Activated CD4-positive, alpha-beta T cell treated with anti-CD3 and anti-CD28 coated beads, Interleukin-2, amount 50 U/mL, for 1 hour (primary cell): ENCODE measurements at places on chromosomes 4 and X.

DNA sequence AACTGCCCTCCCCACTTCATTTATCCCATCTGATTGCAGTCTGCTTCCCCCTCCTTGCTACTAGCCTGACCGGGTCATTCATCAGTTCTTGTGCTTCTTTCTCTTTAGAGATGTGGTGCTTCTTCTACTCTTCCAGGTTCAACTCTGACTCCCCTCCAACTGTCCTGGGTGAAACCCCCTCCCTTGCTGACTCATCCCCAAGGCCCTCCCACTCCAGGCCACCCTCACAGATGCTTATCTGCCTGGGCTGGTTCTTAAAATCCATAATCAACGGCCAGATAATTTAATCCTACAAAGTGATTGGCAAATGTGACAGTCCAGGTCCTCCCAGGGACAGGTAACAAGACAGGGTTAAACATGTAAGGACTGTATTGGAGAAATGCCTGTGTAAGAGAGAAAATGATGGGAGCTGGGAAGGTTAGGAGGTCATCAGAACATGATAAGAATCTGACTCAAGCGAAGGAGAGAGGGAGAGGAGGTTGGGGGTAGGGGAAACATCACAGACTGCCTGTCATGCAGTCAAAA, 182.8 kb upstream of the C1QTNF7 start:
- no peak for DNase-seq

GRCh38 chrX:55056820-55057674, 17.8 kb upstream of the PAGE2B start:
- peak; percentile 14 for DNase-seq

DNA sequence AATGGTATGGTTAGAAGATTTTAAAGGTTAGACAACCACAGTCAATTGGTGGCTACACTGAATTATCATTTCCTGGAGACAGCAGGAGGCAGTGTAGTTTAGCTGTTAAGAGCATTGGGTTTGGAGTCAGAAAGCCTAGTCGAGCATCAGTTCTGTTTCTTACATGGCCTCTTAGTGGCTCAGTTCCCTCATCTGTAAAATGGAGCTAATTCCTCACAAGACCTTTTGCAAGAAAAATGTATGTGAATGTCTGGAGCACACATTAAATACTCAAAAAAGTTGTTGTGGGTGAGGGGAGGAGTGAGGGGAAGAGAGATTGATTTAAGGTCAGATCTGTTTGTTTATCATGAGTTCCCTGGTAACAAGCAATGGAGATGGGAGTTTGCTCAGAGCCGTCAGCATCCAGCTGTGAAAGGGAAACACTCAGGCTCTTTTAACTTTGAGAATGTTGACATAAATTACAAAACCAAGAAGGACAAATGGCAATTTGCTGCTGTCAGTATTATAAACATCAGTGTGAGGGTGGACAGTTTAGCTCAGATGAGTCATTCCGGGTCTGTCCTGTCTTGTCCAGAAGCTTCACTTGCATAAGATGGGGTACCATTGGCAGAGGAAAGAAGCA, 98.2 kb upstream of the PGRMC2 start:
- DNase-seq, result no peak

DNA sequence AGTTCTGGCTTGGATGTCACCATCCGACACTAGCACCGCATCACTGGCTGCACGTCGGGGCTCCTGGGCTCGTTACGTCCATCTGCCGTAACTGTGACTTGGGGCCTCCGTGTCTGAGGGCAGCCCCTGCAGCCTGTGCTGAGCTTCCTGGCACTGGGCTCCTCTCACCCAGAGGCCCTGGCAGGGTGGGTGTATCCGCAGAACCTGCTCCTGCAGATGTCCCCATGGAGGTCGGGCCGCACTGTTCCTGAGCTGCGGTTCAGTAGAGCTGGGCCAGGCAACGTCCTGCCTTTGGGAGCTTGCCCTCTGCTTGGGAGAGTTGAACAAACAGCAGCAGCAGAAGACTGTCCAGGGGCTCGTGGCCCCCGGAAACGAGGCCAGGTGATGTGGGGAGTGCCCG, 71.4 kb downstream of the RGS12 start:
- no peak for DNase-seq

GRCh38 chrX:134024686-134025377, 39.4 kb upstream of the GPC3 start:
- DNase-seq, result no peak

GRCh38 chr4:25878676-25879075, 15.9 kb upstream of the SEL1L3 start:
- no peak for DNase-seq

DNA sequence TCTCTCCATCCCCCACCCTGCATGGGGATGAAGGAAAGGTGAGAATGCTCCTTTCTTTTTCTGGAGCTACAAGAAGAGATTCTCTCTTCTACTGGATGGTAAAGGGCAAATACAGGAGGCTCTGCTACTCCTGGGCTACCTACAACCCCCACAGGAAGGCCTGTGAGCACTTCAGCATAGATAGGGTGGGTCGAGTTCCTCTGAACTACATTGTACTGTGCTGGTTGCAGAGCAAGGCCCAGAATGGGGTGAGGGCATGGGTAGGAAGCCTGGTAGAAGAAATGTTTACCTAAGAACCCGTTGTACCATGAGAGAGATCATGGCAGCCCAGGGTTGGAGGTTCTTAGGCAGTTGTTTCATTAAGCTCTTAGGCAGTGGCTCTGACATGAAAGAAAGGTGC, 510.4 kb downstream of the MID1IP1 start:
- DNase-seq, result no peak

- no peak for DNase-seq
Measured at GRCh38 chr4:15078682-15079642, 76.7 kb downstream of the CPEB2 start.

DNA sequence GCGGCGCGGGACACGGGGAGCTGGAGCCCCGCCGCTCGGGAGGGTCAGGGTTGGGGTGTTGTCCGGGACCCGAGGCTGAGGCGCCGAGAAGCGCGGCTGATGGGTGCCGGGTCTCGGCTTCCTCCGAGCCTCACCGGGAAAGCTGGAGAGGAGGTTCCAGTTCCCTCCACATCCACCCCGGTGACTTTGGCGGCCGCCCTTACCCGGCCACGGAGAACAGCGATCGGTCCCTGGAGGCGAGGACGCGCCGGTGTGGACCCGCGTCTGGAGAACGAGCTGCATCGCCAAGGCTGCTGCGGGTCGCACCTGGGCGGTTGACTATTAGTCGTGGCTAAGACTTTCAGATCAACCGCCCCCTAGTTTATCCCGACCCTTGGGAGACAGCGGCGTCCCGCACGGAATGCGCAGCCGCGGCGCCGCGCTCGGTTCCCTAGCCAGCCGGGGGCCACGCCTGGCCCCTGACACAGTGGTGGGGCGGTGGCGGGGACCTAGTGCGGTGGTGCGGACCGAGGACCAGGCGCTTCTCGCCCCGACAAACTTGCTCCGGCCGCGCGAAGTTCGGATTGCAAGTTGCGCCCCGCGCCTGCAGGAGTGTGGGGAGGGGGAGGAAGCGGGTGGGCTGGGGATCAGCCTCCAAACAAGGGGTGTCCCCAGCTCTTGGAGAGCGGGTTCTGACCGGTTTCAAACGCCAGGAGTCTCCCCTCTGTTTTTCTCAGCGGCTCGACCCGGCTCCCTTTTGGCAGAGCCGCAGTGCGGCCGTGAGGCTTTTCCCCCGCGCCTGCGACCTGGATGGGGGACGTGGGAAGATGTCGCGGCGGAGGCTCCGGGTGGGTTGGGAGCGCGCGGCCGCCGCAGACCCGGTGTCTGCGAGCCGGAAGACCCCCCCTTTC, 568 bp downstream of the FHDC1 start:
- no peak for DNase-seq

DNA sequence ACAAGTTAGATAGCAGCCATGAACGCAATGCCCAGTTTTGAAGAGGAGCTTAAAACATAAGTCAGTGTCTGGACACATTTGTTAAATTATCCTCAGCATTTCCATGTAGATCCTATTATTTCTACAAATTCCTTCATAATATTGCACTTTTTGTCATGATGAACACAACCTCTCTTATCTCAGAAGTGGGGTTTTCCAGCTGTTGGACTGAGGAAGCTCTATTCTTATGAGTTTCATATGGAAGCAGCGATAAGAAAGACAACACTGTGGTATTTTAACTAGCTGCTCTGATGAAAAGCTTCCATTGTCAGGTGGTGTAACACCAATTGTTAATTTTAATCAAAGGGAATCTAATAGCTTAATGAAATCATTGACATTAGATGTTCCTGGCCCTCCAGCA, 308.7 kb downstream of the GBA3 start:
- no peak for DNase-seq

GRCh38 chrX:14125462-14125861, 95.8 kb upstream of the GEMIN8 start:
- no peak for DNase-seq

- DNase-seq, result no peak
Measured at GRCh38 chrX:13936521-13937225, 93.0 kb downstream of the GEMIN8 start.

- DNase-seq, result no peak
Measured at GRCh38 chr4:175767150-175767549, 44.9 kb downstream of the GPM6A start.

DNA sequence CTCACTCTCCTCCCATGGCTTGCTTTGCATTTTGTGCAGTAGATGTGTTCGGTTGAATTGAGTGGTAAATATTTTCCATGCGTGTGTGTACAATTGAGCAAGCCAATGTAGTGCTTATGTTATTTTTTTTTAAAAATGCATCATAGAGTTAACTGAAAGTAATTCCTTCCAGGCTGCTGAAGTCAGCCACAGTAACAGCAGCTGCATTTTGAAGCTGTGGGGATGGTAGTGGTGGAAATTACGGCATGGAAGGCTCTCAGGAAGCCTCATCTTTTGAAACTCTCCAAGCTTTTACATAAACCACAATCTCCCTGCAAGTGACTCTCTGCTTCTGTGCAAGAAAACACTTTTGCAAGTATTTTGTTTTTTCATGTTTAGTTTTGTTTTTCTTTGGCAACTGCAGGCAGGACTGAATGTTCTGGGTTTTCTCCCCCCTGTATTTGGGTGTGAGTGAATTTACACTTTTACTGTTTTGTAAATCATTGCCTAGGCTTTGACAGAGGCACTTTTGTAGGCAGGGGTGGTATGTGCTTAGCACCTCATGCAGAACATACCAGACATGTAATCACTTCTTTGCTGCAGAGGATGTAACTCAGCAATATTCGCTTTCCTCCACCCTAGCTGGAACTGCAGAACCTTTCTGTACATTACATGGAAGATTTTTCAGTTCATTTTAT, 56.2 kb downstream of the LRRC66 start:
- no peak for DNase-seq

DNA sequence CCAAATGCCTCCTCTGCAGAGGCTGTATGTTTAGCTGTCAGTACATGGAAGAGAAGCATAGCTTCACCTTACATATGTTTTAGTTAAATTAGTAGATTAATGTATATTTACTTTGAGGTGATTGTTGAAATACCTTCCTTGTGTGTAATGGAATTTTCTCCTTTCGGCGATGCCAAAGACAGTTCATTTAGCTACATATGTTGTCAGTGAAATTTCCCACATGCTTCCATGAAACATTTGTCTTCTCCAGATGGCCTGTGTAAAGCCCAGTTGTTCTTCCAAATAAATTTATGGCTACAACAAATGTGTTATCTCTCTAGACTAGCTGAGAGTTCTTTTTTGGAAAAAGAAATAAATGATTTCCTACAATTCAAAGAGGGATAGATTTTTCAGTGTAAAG, 95.2 kb downstream of the GPAT3 start:
- no peak for DNase-seq

GRCh38 chr4:41835321-41835995, 86.9 kb upstream of the PHOX2B start:
- DNase-seq, result no peak

GRCh38 chr4:76799140-76799539, 98.8 kb downstream of the SOWAHB start:
- DNase-seq, result no peak

DNA sequence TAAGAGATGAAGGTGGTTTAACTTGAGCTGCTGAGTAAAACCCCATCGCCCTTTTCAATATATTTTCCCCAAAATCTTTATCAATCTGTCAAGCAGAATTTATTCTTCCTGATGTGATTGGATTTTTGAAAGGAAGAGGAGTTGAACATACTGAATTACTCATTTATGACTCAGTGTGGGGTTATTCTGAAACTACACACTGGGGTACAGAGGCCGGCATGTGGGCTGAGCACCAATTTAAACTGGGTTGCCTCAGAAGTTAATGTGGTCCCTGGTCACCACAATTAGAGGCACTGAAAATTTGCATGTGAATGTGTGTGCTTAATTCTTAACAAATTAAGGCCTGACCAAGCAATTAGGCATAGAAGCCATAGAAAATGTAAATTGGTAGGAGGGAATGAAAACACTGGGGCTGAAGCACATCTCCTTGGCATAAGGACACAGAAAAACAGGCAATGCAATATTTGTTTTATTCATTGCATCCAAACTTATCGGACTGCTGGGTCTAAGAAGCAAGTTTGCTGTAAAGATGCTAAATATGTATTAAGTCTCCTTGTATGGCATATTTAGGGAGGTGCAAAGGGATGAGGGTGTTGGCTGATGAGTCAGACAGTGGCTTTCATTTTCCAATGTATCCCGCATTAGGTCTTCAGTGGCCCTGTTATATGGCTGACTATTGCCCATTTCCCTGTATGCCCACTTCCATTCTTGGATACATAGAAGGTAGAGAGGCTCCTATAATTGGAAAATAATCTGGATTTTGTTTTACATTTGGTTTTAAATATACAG, 170.9 kb downstream of the IL15 start:
- DNase-seq, result no peak

GRCh38 chrX:103640401-103641155, 11.8 kb downstream of the TCEAL1 start:
- no peak for DNase-seq

DNA sequence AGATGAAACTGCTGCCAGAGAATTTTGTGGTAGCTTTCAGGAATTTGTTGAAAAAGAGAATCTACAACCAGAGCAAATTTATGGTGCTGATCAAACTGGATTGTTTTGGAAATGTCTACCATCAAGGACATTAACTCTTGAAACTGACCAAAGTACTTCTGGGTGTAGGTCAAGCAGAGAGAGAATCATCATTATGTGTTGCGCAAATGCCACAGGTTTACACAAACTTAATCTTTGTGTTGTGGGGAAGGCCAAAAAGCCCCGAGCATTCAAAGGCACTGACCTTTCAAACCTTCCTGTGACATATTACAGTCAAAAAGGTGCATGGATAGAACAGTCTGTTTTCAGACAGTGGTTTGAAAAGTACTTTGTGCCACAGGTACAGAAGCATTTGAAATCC, 2.1 kb downstream of the TIGD2 start:
- DNase-seq, result no peak

DNA sequence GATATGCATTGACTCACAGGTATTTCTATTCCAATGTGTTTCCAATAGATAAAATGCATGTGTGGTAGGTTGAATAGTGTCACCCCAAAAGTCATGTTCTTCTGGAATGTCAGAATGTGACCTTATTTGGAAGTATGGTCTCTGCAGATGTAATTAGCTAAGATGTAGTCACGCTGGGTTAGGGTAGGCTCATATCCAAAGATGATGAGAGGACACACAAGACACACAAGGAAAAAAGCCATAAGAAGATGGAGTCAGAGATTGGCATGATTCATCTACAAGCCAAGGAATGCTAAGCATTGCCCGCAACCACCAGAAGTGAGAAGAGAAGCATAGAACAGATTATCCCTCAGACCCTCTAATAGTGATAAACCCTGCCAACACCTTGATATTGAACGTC, 17.5 kb downstream of the ZNF330 start:
- no peak for DNase-seq
